ENCODE measurements at places on chromosomes 5 and 9.
A peak's percentile ranks its signal among the peaks of the same experiment; 100 is the strongest.

DNA sequence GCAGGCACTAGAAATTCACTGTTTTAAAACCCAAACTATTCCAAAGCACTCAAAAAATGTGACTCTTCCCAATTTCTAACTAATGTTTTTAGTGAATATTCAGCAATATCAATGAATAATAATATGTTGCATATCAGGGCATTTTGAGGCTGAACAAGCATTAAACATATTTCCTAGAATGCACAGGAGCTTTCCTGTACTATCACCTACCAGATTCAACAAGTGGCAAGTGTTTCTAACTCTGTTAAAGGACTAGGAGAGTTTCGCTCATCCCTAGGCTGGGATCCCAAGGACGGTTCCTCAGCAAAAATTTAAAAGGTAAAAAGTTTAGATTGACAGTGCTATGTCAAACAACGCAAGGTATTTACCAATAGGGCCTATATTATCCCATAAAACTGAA is 21.0 kb downstream of the GNE start:
- no peak for DNase-seq

- peak; percentile 76 for DNase-seq
Measured at GRCh38 chr5:66742083-66742895, 146.1 kb downstream of the MAST4 start.

DNA sequence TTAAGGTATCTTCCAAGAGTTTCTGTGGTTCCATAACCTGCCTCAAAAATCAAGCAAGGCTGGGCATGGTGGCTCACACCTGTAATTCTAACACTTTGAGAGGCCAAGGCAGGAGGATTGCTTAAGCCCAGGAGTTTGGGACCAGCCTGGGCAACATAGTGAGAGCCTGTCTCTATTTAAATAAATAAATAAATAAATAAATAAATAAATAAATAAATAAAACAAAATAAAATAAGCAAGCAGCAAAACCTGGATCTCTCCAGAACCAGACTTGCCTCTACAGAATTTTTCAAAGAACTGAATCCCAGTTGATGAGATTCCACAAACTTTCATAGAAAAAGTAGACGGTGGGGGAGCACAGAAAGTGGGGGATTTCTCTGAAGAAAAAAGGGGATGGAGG is 12.3 kb downstream of the SERINC5 start:
- DNase-seq = no peak

- peak; percentile 95 for DNase-seq
Measured at GRCh38 chr9:37197158-37198038, 77.0 kb downstream of the ZCCHC7 start.

- DNase-seq = no peak
Measured at GRCh38 chr5:169119288-169120048, 181.5 kb downstream of the SLIT3 start.

GRCh38 chr5:53302529-53302928 is 177.9 kb upstream of the FST start:
- DNase-seq = no peak

DNA sequence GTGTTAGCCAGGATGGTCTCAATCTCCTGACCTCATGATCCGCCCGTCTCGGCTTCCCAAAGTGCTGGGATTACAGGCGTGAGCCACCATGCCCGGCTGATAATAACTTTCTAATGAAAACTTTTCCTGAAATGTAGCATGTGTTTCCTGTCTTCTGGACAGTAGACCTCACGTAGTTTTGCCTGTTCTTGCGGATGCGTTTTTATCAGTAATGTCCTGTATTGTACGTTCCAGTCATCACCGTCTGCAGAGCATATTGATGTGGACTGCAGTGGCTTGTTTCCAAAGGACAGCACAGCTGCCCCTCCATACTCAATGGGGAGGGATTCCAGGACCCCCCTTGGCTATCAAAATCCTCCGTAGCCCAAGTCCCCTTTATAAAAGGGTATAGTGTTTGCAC is 12.8 kb downstream of the EXOC3 start:
- DNase-seq = no peak

DNA sequence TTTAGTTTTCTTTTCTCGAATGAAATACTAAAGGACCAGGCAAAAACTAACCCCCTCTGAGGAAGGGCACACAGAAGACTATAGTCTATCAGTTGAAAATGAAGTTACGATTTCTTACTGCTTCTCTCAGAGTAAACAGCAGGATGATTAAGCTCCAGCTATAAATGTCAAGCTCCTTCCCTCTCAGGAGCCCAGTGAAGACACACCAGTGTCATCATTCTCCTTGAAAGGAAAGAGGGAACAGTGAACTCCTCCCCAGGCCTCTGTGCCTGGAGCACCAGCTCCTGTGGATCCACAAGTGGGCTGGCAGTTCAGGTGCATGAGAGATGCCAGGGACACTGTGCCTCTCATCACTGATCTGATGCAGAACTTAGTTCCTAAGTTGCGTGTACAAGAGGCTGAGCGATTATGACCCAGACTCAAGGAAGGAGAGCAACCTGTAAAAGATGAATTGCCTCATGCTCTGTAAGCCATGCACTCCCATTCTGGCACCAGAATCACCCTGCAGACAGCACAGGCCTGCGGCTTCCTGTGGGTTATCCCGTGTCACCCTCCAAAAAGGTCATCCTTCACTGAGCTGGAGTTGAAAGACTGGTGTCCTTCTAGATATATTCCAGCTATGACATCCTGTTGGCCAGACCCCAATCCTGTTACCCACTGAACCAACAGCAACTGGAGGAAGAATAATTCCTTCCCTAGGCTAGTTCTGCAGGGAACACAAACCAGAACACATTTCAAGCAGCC is 394.0 kb downstream of the SEMA5A start:
- DNase-seq = no peak

- peak; percentile 57 for DNase-seq
Measured at GRCh38 chr9:131297903-131298302, 8.4 kb downstream of the PLPP7 start.

DNA sequence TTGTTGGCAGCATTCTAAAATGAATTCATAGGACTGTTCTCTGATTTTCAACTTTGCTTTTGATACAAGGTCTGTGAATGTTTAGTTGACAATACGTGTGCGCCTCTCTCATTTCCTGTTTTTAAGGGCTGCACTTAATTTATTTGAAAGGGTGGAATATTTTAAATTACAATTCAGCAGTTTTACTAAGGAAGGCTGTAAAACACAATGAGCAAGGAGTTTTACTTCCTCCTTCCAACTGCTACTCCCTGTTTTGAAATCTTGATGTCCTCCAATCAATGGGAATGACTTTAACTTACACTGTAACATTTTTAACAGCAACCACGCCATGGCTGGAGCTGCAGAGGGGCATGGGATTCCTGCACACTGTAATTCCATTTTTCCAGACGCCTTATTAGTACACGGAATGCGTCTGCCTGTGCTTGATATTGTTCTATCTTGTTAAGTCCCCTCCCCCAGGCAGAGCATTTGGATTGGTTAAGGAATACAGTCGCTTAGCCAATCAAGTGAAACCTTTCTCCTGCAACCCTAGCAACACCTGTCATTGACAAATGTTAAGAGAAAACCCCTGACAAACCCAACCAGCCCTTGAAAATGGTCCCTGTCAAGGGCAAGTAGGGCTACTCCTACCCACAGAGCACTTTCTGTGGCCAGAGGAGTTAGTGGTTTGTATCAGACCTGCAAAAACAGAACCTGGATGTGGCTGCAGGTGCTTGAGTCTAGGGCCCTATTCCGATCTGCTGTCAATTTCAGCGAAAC is 12.5 kb upstream of the ZSWIM6 start:
- peak; percentile 32 for DNase-seq

DNA sequence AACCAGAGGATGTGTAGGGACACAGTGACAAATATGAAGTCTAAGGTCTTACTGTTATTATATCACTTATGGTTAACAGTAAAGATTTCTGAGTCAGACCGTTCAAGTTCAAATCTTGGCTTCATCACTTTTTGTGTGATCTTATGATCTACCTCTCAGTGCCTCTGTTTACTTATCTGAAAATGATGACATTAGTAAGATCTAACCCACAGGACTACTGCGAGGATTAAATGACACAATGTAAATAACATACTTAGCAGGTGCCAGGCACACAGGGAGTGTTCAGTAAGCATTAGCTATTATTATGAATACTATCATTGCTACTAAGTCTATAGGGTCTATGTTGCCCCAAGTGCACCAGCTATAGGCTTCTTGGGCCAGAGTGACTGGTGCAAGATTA is 2.0 kb downstream of the IRF1 start:
- DNase-seq = no peak

DNA sequence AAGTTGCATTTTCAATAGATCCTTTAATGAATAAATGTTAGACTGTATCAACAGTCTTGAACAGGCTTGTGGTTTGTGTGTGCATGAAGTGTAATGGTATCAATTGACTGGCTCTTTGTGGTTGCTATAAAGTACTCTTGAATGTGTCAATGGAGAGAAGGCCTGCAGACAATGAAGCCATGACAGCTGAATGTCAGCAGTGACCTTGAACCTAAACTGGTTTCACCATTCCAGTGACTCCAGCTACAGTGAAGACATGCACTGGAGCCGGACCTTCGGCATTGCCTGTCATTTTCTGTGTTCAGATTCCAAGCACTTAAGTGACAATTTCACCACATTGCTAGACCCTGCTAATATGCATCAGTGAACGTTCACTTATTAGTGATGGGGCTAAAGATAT is 276.0 kb upstream of the TMEM161B start:
- no peak for DNase-seq

DNA sequence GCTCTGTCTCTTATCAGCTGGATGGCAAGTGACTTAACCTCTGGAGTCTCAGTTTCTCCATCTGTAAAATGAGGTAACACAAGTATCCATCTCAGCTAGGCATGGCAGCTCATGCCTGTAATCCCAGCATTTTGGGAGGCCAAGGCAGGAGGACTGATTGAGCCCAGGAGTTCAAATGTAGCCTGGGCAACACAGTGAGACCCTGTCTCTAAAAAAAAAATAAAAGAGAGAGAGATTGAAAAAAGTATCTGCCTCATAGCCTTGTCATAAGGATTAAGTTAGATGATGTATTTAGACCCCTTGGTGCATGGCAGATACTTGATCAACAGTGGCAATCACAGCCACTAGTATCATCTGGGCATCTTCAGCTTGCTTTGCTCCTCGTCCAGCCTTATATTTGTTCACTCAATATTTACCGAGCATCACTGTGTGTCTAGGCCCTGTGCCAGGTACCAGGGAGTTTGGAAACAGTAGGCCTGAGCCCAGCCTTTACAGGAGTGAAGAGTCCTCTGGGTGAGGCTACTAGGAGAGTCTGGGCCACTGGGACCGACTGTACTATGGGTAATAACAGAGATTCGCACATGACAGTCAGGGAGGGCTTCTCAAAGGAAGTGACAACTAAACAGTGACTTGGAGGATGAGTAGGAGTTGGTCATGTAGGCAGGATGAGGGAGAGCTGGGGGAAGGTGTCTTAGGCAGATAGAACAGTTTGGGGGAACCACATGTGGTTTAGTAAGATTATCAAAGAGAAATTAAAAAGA is 34.2 kb downstream of the CORO2A start:
- DNase-seq = peak; percentile 45

- DNase-seq = no peak
Measured at GRCh38 chr5:125836256-125836655, 587.0 kb upstream of the GRAMD2B start.

DNA sequence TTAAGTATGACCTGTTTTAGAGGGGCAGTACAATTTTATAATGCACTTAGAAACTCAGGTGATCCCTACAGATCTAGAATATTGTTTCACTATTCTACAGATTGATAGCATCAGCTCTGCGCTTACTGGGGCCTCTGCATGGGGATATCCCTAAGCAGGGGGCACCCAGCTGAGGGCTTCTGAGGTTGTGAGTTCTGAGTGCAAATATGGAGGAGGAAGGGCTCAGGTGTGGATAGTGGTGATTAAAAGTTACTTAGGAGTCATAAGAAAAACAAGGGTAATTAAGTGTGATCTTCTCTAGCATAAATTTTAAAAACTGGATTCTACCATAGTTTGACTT is 274.4 kb downstream of the EFNA5 start:
- DNase-seq = no peak

DNA sequence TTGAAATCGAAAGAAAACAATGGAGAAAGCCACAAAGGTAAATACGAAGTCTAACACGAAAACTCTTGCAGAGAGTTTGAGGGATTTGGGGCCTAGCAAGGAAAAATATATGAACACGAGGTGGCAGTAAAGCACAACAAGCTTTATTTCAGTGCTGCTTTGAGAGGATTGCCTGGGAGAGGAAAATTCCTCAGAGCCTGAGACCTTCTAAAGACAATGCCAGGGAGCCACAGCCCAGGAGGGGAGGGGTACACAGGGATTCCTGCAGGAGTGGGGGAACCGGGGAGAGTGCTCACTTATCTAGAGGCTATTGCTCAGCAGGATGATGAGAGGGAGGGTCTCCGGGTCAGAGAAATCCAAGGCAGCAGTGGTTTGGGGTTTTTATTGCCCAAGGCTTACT is 134.9 kb upstream of the ADCY2 start:
- peak; percentile 30 for DNase-seq

DNA sequence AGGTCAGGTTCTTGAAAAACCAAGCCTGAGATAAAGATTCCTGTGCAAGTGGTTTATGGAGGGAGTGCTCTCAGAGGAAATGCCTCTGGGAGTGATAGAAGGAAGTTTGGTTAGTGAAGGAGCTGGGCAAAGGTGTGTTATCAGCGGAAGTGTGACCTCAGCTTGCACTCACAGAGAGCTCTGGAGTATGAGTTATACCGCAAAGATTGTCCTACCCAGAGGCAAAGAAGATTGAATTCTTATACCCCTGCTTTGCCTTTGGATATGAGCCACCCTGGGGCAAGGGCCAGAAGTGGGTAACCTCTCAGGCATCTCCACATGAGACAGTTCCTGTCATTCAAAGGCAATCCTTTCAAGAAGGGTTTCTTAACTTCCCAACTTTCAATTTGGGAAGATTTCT is 145.6 kb downstream of the MUSK start:
- no peak for DNase-seq

GRCh38 chr5:351084-351920 is 29.8 kb downstream of the AHRR start:
- DNase-seq = no peak

DNA sequence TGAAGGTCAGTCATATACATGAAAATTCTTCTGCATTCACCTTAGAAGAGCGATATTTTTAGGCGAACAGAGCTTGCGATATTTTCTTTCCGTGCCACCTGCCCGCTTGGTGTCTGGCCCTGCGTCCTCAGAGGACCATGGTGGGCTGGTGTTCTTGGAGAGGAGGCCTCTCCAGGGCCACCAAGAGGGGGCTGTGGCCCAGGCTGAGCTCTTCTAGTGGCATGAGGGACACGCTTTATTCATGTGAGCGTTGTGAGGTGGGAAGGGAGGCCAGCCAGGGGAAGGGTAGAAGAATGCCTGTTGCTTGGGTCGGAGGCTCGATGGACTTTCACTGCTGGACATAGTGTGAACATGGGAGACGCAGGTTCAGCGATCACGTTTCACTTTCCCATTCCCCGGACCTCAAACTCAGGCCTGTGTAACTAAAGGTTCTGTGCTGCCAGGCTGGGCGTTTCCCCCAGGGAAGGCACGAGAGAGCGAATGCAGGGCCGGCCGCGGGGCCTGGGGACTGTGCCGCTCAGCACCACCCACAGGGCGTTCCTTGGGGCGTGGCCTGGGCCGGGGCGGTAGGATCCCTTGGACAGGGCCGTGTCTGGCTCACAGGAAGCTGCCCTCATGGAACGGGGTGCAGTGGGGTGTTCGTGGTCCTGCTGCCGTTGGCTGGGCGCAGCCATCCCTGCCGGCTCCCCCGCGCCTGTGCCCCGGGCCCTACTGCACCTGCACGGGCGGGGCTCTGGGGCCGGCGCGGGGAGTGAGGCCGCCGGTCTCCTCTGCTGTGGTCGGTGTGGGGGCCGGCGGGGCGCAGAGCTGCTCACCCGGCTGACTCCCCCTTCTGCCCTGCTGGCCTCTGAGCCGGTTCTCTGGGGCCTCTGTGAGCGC is 40.7 kb upstream of the CLPTM1L start:
- DNase-seq = peak; percentile 83

- no peak for DNase-seq
Measured at GRCh38 chr9:131097126-131097947, 1.0 kb downstream of the AIF1L start.

GRCh38 chr5:62691946-62692345 is 113.3 kb downstream of the LRRC70 start:
- no peak for DNase-seq

Measured in hematopoietic multipotent progenitor cell treated with erythropoietin and hydrocortisone succinate and interleukin-3 and kit ligand, for 8 days (in vitro differentiated cells).